Testis (tissue), 5 donors: ENCODE measurements at places on chromosomes 3 and 15. TPM values are rescaled to one million over a fixed set of nuclear protein-coding genes. Genes with fewer than 3 reads are reported as not detected.

The IL17RE gene
- 1.8 TPM for polyA plus RNA-seq

The POC1A gene
- 36.1 TPM for polyA plus RNA-seq

The BNC1 gene
- polyA plus RNA-seq, result 75.4 TPM

- no peak for DNase-seq
Measured at GRCh38 chr15:49103002-49103401, 52.4 kb downstream of the COPS2 start.

GRCh38 chr3:52494886-52495495, at the start of gene STAB1:
TSS of gene STAB1 (plus strand) at chr3:52495338. CDS start at chr3:52495414, 76 bp downstream.
- peak; percentile 46 for DNase-seq

DNA sequence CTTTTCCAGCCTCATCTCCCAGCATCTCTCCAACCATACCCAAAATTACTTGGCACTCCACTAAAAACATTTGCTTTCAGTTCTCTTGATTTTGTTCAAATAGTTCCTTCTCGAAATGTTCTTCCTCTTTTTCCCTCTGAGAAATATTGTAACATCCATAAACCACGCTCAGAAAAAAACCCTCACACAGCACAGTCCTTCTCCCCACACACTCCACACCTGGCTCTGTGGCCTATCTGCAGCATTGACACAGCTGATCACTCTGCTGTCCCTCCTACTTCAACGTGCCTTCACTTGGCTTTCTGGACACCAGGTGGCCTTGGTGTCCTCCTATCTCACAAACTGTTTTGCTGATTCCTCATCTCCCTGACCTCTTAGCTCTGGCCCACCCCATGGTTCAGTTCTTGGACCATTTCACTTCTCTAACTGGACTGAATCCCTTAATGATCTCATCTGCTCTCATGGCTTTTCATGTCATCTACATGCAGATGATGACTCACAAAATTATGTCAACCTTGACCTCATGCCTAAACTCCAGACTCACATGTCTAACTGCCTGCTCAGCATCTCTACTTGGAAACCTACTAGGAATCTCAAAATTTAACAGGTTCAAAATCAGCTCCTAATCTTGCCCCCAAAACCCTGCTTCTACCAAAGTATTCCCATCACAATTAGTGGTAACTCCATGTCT, 93.3 kb downstream of the TRIM42 start:
- DNase-seq, result no peak

- DNase-seq, result no peak
Measured at GRCh38 chr3:107308716-107309115, 68.5 kb upstream of the CCDC54 start.
